ENCODE measurements at places on chromosomes 3 and 15. TPM values are rescaled to one million over a fixed set of nuclear protein-coding genes. Genes with fewer than 3 reads are reported as not detected.

GRCh38 chr15:89885611-89886010, 8.2 kb downstream of the AP3S2 start:
- H3K36me3 ChIP-seq: no peaks in the 10 kb centered on the region
- no peaks in the 10 kb centered on the region for H3K4me1 ChIP-seq
- DNase-seq: no peak
- H3K27me3 ChIP-seq: no peaks in the 10 kb centered on the region

PP2D1 gene
- polyA plus RNA-seq: not detected

LCMT2 gene
- polyA plus RNA-seq: 12.5 TPM

DNA sequence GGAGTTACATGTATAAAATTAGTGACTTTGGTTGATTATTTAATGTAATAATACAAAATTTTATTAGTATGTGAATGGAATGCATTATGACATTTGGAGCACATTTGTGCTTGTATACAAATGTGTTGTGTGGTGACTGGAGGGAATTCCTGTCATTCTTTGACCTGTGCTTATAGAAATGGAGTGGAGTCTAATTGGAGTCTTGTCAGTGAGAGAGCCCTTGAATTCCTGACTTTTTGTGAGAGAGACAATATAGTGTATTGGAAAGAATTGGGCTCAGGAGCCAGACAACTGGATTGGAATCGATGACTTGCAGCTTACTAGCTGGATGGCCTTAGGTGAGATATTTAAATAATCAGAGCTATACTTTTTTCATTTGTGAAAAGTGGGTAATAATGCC, 9.4 kb downstream of the TCF12 start:
- H3K27ac ChIP-seq: no peak overlapping the region
- no peaks in the 10 kb centered on the region for H3K36me3 ChIP-seq
- H3K4me3 ChIP-seq: no peak overlapping the region

All from fibroblast of lung (primary cell).